ENCODE measurements at places on chromosomes 12 and 14.

- no peak for DNase-seq
Measured at GRCh38 chr12:89877671-89878070, 169.0 kb upstream of the ATP2B1 start.

GRCh38 chr12:130557201-130557600, 158.9 kb downstream of the RIMBP2 start:
- no peak for DNase-seq

DNA sequence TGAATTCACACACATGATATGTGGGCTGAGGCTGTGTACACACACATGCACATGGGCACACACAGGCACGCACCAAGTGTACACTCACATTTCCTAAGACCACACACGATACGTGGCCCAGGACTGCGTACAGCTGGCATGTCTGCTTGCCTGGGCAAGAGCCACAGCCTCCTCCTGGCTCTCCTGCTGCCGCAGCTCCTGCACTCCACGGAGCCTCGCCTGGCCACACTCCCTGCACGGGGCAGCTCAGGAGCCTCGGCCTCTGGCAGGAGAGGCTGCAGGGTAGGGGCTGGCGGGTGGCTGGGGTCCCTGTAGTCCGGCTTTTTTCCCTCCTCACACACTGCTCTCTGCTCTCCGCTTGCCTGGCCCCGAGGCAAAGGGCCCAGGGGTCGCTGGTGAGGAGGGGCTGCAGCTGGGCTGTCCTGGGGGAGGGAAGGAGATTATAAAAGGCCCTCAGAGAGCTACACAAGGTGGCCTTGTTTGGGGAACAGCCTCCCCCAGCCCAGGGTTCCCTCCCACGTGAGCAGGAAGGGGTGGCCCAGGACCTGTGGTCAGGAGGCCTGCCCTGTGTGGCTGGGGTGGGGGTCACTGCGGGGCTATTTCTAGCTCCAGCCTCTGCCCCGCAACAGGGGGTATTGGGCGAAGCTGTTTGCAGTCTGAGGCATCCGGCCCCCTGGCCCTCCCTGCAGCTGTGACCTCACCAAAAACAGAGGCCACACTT, 89.0 kb upstream of the SFSWAP start:
- DNase-seq = no peak

DNA sequence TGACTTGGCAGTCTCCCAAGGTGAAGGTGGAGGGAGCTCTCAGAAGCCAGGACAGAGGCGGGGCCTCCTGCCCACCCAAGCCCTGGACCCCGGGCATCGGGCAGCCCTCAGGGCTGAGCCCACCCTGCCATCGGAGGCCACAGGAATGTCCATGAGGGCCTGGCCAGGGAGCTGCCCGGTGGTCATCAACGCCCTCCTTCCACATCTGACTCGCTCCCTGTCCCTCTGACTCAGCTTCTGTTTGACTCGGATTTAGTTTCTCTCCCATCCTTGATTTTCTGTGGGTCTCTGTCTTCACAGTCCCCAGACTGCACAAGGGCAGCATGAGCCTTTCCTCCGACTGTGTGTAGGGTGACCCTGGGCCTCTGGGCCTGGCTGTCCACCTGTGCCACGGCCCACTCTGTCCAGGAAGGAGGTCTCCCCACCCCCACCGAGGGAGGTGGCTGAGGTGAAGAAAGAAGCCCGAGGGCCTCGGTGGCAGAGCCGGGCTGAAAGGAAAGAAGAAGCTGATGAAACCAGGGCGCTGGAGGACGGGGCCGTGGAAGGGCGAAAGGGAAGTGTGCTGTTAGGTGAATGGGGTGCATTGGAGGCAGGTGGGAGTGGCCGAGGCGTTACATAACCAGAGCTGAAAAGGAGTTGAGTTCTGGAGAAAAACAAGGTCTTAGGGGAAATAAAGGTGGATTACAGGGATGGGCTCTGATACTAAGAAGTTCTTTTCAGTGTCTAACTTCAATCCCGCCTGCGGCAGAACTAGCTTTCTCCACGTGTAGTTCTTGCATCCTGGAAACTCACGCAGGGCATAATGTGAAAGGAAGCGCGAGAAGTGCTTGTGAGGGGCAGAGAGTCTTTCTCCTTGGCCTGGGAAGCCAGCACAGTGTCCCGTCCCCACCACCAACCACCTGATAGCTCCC, 16.7 kb upstream of the TMEM106C start:
- no peak for DNase-seq

DNA sequence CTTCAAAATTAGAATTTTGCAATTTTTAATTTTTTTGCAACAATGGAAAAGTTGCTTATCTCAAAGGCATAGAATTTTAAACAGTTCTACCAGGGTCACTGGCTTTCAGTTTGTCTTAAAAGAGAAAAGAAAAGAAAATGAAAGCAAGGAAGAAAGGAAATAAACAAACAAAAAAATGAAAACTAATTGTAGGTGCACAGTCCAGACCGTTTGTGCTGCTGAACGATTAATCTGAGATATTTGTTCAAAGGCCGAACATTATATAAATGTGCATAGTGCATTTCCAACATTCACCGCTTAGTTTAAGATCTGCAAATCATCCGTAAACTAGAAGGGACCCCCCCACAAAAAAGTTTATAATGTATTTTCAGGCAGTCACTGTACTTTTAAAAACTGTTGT, 5.5 kb upstream of the OTX2 start:
- no peak for DNase-seq

DNA sequence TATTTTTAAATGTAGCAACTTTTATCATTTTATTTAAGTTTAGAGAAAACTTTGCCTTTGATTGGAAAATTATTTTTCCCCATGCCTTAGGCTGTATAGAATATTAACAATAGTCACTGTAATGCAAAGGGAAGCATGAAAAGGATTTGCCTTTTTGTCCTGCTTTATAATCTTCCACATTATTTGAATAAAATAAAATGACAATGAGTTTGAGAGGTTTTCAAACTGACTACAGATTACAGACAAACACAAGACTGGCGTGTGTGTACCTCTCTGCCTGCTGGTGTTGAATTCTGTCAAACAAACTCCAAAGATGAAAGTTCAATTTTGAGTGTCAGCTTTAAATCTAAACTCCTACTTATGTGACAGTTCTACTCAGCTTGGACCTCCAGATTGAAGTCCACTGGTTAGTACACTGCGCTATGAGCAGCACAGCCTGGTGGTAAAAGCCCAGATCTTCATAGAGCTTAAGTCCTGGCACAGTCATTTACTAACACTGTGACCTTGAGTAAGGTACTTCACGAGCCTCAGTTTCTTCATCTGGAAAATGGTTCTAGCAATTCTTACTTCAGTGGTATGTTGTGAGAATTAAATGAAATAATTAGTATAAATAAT, 98.3 kb upstream of the CPNE8 start:
- DNase-seq = no peak

- DNase-seq = no peak
Measured at GRCh38 chr14:63909984-63910383, 57.2 kb downstream of the SYNE2 start.

Measured in naive thymus-derived CD8-positive, alpha-beta T cell (primary cell).